ENCODE measurements at places on chromosomes 5 and 9. TPM values are rescaled to one million over a fixed set of nuclear protein-coding genes. Genes with fewer than 3 reads are reported as not detected.

Gene IFNA2
- total RNA-seq, result not detected

Gene PHYHD1
- total RNA-seq, result 3.7 TPM

Gene TRPM3
- under 0.01 TPM for total RNA-seq

GRCh38 chr5:26843677-26844076 lies 194.7 kb downstream of the CDH9 start:
- H3K4me1 ChIP-seq, result no peaks in the 10 kb centered on the region
- H3K27me3 ChIP-seq, result no peaks in the 10 kb centered on the region
- no peaks in the 10 kb centered on the region for H3K36me3 ChIP-seq
- no peak overlapping the region for H3K4me3 ChIP-seq
- no peak overlapping the region for H3K27ac ChIP-seq

DNA sequence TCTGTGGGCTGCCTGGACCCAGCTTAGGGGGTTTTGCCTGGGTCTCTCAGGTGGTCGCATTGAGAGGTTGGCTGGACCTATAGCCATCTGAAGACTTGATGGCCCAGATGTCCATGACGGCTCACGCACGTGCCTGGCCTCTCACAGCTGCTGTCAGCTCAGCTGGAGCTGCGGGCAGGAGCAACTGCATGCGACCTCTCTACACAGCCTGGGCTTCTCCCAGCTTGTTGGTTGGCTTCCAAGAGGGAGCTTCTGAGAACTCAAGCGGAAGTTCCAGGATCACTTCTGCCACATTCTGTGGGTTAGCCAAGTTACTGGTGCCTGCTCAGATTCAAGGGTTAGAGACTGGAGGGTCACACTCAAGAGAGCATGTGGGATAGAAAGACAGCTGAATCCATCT lies 99.2 kb downstream of the DAPK1 start:
- no peak for DNase-seq
- H3K27me3 ChIP-seq, result no peaks in the 10 kb centered on the region
- no peaks in the 10 kb centered on the region for H3K36me3 ChIP-seq
- no peak overlapping the region for H3K27ac ChIP-seq
- H3K4me3 ChIP-seq, result no peak overlapping the region
